CD4-positive, alpha-beta T cell treated with Interleukin-17A for 1 hour (primary cell): ENCODE measurements at places on chromosomes 3 and 15.
A peak's percentile ranks its signal among the peaks of the same experiment; 100 is the strongest.

- no peak for DNase-seq
Measured at GRCh38 chr3:34363881-34364280, 565.5 kb downstream of the PDCD6IP start.

- DNase-seq, result peak; percentile 77
Measured at GRCh38 chr3:108125550-108126071, 34.8 kb upstream of the CD47 start.

DNA sequence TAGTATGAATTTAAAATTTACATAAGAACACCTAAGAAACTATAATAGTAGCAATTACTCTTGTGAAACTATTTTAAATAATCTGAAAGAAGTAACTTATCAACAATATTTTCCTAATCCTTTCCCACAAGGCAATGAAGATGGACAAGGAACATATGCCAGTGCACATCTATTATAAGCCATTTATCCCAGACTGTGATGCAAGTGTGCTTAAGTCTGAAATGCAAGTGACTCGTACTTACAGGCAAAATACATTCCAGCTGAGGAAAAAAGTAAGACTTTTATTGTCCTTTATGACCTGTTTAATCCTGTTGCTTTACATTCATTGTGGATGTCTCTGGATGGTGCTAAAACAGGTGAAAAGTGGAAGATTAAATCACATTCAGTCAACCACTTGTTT, 709.4 kb downstream of the ZNF385D start:
- no peak for DNase-seq

DNA sequence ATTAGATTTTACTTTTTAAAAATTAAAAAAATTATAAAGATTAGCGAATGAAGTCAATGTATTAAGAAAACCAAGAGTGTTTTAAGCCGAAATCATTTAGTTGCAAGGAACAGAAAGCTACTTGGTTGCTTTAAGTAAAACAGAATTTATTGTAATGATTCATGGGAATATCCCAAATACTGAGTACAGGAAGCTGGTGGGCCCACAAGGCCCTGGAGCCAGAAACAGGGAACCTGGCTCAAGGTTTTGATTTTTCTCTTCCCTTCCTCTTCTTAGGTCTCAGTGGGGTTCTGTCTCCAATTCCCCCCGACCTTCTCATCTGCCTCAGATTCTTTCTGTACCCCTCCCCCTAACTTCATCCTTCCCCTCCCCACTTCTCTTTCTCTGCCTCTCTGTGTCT, 229.0 kb downstream of the TLE3 start:
- DNase-seq, result no peak

GRCh38 chr15:65904301-65904700, 35.0 kb downstream of the RAB11A start:
- no peak for DNase-seq

DNA sequence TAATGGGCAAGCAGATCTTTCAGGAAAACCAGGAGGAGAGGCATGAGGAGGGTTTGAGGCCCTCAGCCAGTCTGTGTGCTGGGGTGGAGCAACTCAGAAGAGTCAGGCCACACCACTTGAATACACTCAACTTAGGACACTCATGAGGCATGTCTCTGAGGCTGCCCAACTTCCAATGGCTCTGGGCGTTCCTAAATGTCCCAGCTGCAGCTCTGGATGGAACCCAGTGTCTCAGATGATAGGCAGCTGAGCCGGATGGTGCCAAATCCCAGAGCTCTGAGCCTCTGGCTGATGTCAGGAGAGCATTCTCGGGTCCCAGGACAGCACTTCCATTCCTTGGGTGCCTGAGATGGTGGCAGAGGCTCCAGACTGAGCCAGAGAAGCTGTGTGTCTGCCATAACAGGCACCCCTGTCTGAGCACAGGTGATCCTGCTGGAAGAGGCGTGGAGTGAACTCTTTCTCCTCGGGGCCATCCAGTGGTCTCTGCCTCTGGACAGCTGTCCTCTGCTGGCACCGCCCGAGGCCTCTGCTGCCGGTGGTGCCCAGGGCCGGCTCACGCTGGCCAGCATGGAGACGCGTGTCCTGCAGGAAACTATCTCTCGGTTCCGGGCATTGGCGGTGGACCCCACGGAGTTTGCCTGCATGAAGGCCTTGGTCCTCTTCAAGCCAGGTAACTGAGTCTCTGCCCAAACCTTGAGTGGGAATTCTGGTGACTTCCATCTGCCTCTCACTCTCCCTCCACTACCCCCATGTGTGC, 2.8 kb downstream of the NR2E3 start:
- DNase-seq, result no peak

DNA sequence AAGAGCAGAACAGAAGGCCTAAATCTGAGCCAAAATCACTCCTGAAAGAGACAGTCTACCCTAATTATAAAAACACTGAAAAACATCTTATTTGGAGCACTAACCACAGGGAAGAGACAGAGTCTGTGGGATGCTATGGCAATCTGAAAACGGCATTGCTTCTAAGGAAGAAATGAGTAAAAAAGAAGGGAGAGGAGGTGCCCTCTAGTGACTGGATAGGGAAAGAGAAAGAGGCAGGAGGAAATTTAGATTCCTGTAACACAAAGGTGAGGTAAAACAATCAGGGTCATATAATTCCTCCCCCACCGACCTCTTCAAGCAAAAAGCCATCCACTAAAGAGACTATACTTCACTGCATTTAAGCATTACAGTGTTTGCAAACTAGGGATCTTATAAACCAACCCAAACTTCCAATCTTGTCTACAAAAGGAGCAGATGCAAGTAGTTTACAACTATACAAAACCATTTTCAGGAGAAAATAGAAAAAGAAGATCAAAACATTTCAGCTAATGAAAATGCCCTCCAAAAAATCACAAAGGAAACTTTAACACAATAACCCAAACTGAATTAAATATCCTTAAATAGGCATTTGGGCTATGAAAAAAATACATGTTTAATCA, 32.6 kb downstream of the HACD2 start:
- peak; percentile 14 for DNase-seq

DNA sequence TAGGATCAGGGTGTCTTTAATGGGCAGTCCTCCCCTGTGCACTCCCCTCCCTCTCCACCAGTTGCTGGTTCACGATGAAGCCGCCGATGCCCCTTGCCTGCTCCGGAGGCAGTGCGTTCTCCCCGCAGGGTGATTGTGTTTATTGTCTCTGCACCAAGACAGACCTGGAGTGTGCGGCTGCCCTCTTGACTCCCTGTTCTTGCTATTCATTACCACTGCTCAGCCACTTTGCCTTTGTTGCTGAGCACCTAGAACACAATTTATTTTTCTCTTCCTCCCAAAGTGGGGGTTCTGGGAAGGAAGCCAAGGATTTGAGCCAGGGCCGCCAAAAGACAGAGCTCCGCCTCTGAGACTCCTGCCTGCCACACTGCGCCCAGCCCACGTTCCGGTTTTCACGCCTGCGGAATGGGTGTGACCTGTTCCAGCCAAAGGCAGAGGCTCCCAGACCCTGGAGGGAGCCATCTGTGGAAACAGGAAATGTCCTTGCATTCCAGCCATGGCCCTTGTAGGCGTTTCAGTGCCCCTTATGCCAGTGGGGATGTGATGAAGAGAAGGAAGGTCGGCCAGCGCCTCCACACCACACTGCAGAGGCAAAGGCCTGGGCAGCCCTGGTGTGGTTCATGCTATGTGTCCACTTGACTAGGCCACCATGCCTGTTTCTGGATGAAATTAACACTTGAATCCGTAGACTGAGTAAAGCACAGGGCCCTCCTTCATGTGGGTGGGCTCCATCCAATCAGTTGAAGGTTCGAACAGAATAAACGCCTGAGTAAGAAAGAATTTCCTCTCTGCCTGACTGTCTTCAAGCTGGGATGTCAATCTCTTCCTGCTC, 85.8 kb downstream of the HMG20A start:
- DNase-seq, result no peak

DNA sequence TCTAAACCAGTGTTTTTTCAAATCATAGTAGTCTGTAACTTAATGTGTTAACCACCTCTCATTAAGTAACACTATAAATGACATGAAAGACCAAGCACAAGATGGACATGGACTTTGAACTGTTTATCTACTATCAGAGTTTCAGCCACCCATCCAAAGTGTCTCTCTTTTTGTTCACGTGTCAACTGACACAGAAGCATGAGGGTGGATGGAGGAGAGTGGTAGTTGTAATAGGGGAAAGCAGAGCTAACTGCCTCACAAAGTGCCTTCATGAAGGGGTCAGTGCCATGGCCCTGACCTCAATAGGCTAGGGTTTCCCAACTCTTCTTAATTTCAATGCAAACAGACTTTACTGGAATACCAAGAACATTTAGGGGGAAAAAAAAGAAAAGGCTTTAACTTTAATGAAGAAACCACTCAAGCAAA, 32.1 kb upstream of the TRPM7 start:
- DNase-seq, result no peak

GRCh38 chr3:158434412-158435038, 136.5 kb upstream of the MLF1 start:
- DNase-seq, result peak; percentile 43

- peak; percentile 71 for DNase-seq
Measured at GRCh38 chr15:68055224-68055705, 1.1 kb downstream of the PIAS1 start.

DNA sequence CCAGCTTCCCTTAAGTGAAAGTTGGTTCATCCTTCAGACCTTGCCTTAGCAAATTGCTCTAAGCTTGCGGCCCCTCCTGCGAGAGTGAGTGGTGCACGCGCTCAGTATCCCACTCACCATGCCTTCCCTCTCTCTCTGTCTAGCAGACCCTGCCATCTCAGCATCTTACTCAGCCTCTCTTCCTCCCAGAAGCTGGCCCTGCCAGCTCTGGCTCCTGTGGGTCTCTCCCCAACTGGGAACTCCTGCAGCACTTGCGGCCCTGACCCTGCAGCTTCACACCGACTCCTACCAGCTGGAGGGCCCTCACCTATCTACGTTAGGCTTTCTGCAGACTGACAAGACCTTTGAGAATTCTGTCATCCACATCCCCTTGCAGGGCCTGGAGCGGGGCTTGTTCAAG, 286.1 kb upstream of the TLE3 start:
- no peak for DNase-seq

DNA sequence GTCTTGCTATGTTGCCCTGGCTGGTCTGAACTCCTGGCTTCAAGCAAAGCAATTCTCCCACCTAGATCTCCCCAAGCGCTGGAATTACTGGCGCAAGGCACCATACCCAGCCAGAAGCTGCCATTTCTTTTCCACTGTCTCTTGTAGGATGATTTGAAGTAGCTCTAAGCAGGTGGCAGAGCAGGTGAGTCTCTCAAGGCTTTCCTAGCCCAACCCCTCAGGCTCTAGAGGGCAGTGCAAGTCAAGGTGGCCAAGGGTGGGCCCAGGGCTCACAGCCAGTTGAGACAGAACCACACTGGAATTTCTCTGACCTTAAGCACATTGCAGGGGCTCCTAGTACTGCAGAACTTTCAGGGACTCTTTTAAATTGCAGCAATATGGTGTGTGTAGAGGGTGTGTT, 15.6 kb upstream of the DAG1 start:
- DNase-seq, result no peak

GRCh38 chr15:48063411-48063985, 57.3 kb upstream of the SLC24A5 start:
- DNase-seq, result no peak

- no peak for DNase-seq
Measured at GRCh38 chr3:45793482-45794176, 2.7 kb downstream of the SLC6A20 start.

DNA sequence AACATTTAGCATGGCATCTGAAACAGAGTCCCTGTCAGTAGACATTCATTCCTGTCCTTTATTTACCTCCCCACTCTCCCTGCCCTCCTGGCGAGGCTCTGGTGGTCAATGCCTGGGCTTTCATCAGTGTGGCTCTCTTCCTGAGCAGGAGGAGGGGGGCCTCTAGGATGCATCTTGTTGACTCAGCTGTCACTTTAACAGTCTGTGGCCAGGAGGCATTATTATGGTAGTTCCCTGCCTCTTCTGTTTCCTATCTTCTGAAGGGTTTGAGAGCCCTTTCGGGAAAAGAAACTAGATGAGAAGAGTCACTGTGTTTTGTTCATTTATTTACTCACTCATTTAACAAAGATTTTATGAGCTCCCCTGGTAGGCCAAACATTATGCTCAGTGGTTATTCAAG, 2.4 kb upstream of the PPP1R14D start:
- DNase-seq, result no peak

DNA sequence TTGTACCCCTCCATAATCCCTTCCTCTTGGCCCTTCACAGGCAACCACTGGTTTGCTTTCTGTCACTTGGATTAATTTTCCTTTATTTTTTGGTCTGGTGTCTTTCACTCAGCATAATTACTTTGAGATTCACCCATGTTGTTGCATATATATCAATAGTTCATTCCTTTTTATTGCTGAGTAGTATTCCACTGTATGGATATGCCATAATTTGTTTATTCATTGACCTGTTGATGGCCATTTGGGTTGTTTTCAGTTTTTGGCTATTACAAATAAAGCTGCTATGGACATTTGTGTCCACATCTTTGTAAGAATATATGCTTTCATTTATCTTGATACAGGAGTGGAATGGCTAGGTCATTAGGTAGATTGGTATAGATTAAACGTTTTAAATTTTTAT, 5.9 kb upstream of the ZNF621 start:
- no peak for DNase-seq

GRCh38 chr3:192026661-192027060, 565.7 kb downstream of the PYDC2 start:
- no peak for DNase-seq

DNA sequence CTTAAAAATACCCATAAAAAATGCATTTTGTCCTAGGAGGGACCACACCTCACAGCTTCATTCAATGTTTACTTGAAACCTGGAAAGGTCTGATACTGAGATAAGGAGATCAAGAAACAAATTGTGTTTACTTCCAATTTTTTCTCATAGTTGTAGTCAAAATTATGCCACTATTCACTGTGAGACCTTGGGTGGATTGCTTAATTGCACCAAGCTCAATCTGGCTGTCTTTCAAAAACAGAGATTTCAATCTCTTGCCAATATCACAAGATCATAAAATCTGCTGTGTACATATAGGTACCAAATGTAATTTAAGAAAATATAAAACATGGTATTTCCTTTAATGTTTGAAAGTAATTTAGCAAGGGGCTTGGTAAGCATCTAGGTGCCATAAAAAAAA, 186.4 kb upstream of the THBS1 start:
- no peak for DNase-seq

DNA sequence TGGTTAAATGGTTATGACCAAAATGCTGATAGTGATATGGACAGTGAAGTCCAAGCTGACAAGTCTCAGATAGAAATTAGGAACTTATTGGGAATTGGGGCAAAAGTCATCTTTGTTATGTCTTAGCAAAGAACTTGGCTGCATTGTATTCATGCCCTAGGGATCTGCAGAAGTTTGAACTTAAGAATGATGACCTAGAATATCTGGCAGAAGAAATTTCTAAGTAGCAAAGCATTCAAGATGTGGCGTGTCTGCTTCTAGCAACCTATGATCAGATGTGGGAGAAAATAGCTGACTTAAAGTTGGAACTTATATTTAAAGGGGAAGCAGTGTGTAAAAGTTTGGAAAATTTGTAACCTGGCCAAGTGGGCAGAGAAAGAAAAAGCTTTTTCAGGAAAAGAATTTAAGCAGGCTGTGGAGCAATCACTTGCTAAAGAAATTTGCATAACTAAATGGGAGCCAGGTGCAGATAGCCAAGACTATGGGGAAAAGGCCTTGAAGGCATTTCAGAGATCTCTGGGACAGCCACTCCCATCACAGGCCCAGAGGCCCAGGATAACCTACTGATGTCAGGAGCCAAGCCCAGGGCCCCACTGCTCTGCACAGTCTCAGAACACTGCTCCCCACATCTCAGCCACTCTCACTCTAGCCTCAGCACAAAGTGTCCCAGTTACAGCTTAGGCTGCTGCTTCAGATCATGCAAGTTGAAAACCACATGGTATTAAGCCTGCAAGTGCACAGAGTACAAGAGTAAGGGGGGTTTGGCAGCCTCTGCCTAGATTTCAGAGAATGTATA, 147.8 kb upstream of the TGFBR2 start:
- no peak for DNase-seq
